NCI-H2227 treated with DMSO at 0.1 percent for 48 hours (cell line): ENCODE measurements at places on chromosomes 12 and 14.

DNA sequence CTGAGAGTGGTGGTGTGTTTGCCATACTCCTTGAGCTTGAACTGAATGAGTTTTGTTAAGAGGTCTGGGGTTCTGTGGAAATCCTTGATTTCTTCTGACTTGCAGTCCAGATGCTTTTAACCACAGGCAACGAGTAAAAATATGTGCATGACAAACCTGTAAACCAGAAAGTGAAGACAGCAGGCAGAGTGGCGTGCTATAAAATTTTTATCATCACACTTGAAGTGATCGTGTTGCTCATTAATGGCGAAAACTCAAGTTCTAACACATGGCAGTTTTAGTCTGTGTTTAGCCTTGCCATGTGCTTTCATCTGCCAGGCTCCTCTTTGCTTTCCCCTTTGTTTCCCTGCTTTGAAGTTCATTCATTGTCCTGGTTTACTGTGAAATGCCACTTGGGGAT, 28.0 kb downstream of the TXNRD1 start:
- DNase-seq: no peak

DNA sequence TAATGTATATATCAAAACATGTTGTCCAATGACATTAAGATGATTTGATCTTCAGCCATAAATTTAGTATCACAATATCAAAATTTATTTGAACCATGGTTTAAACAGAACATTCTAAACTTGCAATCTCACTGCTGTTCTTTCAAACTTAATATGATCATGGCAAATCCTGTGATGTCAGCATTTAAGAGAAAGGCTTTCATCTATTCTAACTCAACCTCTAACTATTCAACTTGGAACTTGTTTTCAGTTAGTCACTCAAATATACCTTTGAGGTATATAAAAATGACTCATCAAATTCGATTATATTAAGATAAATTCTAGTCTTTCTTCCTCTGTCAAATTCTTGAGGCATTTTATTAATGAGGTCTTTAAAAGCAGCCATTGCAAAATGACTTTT, 747.0 kb upstream of the FLRT2 start:
- no peak for DNase-seq

DNA sequence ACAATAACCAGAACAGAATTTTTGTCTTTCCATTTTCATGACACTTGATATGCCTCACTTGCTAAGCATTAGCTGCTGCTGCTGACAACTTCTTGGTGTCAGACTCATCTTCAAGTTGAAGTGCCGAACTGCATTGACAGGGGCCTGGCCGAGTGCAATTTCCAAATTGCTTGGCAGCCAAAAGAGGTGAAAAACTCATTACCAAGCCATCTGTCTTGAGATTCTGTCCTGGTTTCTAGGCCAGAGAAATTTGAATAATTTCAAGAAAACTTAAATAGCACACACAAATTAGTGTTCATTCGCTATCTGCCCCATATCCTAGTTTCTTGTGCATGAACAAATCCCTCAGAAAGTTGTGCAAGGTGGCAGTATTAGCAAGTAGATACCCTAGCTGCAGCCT, 165.3 kb upstream of the RASSF8 start:
- DNase-seq: no peak

DNA sequence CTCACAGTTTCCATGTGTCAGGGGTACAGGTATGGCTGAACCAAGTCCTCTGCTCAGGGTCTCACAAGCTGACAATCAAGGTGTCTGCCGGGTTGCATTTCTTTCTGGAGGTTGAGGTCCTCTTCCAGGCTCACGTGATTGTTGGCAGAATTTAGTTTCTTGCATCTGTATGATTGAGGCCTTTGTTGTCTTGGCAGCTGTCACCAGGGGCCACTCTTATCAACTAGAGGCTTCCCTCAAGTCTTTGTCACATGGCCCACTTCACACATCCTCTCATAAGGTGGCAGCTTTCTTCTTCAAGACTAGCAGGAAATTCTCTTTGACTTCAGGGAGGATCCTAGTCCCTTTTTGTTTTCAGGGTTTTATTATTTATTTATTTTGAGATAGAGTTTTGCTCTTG, 46.0 kb upstream of the FOS start:
- no peak for DNase-seq

DNA sequence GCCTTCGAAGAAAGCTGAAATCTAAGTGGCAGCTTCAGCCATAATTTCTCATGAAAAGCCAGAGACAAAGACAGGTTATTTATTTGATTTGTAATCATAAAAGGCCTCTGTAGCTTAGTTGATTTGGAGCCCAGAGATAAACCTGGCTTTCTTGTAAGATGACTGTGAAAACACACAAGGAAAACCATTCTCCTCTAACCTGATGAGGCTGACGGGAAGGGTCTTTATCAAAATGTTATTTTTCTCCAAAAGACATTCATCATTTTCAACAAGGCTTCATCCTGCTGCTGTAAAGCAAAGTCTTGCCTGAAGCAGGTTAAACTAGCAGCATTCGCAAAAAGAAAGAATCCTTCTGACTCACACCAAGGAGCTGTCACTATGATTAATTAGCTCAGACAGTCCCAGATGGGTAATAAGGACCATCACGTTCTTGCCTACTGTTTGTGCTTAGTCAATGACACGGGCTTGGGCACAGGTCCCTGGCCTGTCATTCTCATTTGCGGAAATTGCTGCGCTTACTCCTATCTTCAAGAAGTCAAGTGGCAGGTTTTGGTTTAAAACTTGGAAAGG, 286.6 kb downstream of the C12orf75 start:
- no peak for DNase-seq

GRCh38 chr14:91870001-91870400, 2.7 kb upstream of the TC2N start:
- DNase-seq: no peak

- DNase-seq: no peak
Measured at GRCh38 chr12:45131506-45131905, 80.6 kb upstream of the DBX2 start.

DNA sequence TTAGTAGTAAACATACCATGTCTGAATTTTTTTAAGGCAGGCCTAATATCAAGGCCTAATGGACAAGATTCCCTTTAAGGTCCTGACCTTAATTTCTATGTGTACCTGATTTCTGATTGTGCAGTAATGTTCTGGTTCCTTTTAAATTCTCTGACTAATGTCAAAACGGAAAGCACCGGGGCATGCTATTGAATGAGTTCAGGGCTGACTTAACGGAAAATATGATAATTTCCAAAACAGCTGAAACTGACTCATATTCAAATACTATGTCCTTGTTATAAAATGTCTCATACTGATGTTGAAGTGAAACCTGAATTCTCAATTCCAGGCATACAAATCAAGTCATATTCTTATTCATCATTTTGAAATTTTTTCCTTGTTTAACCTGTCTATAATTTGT, 6.7 kb downstream of the TAS2R43 start:
- no peak for DNase-seq

DNA sequence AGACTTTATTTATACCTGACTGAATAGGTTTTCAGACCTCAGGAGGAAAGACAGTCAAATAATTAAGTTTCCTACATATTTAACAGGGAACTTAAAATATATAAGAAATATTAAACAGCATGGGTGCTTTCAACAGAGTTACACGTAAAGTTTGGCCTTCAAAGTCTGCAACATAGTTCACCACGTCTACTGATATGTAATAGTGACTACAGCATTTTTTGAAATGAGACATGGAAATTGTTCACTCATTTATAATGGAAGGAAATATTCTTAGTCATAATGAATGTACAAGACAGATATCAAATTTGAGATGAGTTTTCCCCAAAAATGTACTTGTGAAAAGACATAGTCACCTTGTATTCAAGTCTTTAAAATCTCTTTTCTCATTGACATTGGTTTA, 56.7 kb upstream of the KCNMB4 start:
- no peak for DNase-seq

DNA sequence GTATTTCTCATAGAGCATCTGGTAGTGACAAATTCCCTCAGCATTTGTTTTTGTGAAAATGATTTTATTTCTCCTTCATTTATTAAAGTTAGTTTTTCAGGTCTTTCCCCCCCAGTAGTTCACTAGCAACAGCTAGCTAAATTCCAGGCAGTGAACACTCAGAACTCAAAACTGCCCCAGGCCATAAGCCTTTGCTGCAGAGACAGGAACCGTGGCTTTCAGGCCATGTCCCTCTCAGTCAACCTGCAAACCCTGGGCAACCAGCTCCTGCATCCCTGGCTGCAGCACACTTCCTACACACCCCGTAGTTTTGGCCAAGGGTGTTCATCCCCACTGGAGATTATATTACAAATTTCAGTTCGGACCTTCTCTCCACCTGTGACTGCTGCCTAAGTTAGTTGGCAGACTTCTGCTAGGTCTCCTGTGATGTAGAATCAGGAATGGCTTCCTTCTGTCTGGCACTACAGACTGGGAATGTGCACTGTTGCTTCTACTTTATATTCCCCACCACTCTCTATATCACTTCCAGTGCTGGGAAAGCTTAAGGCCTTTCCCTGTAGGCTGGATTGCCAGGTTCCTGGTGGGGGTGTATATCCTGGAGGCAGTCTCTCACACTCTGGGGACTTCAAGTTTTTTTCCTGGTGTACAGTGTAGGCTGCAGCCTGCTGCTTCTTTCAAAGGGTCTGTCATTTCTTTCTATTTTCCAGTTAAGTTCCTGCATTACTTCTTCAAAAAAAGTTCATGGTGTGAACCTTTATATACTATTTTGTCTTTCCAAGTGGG, 924.4 kb upstream of the LRFN5 start:
- DNase-seq: no peak

DNA sequence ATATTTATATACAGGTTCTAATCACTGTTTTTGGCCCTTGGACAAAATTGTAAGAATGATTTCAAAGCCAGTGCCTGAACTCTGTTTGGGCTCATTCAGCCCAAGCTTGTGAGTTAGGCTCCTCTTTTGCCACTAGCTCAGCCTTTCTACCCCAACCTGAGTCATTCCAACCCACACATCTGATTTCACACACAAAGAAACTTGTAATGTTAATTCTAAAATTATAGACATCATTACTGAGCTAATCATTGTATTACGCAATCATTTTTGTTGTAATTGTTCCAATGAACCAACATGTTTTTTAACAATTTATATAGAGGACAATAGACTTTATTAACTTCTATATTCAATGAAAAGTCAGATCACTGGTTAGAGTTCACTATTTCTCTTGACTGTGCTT, 441.1 kb downstream of the ETNK1 start:
- DNase-seq: no peak

DNA sequence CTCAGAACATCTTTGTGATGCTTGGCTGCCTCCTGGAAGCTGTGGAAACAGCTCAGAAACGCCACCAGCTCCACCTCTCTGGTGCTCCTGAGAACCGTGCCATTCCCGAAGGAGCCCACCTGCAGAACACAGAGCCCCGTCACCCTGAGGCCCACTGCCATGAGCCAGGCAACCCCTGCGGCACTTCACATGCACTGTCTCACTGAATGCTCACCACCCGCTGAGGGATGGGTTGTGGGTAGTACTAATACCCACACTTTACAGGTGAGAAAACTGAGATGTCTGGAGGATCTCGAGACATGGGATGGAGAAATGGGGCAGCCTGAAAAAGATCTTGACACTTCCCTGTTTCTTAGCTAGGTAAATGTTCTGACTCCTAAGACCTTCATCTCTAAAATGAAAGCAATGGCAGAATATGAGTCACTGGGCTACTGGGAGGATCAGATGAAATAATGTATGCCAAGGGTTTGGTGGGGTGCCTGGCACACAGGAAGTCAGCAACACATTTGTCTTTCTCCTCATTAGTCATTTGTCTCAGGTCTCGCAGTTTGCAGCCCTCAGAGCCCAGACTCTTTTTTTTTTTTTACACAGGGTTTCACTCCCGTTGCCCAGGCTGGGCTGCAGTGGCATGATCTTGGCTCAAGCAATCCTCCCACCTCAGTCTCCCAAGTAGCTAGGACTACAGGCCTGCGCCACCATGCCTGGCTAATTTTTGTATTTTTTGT, 5.3 kb downstream of the OASL start:
- no peak for DNase-seq
